Activated gamma-delta T cell (primary cell): ENCODE measurements at places on chromosomes 1 and 21.
A peak's percentile ranks its signal among the peaks of the same experiment; 100 is the strongest.

DNA sequence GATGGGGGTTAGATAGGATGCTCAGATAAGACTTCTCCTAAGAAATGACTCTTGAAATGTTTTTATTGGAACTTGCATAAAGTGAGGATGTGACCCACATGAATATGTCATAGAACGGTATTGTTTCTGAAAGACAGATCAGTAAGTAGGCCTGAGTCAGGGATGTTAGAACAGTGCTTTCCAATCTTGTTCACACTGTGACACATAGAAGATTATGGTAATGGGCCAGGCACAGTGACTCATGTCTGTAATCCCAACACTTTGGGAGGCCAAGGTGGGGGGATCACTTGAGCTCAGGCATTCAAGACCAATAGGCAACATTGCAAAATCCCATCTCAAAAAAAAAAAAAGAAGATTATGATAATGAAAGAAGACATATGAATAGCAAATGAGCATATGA, 32.9 kb downstream of the FMO4 start:
- no peak for DNase-seq

DNA sequence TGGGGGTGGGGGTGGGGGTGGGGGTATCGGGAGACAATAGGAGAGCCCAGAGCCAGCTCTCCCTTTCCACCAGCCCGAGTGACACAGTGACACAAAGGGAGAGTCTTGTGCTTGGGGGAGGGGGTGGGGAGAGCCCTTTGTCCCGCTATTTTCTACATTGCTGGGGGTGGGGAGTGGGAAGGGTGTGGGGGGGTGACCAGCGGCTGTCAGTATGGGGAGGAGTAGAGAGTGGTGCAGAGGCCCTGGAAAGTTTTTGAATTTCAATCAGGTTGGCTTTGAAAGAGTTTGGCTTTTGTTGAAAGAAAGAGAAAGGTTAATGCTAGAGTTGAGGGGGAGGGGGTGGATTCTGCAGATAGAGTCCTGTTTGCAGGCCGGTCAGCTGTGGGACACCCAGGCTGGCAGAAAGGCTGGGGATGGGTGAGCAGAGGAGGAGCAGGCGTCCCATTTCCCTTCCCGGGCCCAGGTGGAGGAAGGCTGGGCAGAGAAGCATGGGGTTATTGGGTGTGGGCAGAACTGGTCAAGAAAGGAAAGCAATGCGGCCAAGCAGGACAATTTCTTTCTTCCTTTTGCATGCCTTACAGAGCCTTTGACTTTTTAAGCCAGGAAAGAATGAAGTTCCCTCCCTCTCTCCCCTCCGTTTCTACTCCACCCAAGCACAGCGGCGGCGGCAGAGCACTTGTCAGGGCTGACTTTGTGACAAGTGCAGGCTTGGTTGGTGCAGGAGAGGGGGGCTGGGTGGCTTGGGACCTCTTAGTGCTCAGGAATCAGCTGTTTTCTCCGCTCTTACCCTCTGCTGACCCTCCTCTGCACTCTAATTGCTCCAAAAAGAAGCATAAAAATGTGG, 96.2 kb downstream of the RNF220 start:
- no peak for DNase-seq

GRCh38 chr1:65725064-65725463, 67.6 kb upstream of the PDE4B start:
- DNase-seq, result no peak

DNA sequence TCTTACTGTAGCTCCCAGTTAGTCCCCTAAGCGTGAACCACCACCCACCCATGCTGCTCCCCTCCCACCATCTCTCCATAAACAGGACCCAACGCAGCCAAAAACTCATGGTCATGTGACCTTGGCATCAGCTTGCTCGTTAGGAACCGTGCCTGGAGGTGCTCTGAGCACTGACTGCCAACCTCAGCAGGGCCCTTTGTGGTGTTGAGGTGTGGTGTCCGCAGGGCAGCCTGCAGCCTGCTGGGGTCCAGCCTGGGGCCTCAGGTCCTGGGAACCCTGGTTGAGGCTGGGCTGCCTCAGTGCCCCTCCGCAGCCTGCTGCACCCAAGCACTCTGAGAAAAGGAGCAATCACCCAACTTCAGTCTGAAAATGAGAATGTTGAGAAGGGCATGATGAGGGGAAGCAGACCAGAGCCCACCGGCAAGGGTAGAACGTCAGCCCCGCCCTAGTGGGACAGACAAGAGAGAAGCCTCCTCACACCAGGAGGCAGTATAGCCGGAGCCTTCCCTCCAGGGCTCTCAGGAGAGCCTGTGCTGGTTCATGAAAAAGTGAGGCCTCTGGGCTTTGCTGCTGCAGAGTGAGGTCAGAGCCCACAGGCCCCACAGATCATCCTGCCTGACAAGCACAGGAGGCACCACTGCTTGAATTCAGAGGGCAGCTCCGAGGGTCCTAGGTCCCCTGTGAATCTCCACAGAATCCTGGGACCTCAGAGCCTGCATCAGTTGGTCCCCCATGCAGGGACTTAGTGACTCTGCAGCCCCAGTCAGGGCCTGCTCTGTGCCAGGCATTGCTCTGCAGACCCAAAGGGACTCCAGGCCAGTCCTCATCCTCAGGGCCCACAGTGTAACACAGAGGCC, 4.9 kb upstream of the COL6A2 start:
- DNase-seq, result no peak

DNA sequence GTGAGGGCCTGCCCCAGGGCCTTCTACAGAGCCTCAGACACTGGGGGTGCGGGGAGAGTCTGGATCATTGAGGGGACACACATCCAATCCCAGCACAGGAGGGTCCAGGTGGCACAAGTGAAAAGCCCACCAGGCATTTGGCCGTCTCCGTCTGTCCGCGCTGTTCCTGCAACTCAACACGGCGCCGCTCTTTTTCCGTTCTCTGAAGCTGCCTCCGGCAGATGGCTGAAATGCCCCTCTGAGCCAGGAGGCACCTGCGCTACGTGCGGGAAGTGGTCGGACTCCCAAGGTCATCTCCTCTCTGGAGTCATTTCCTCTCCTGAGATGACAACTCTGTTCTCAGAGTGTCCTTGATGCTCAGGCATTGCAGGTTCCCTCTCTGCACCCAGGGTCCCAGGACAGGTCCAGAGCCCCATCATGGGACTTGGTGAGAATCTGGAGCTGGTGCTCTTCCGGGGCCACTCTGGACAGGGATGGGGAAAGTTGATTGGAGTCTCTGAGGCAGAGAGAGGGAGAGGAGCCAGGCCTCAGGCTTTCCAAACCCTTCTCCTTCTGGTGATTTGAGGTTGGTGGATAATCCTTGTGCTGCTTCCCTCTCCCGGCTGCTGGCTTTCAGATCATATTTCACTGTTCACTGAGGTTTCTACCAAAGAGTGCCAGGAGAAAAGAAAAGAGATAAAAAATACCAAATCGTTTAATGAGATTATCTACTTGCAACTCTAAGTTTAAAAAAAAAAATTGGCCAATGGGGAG, 14.0 kb upstream of the MIXL1 start:
- no peak for DNase-seq

DNA sequence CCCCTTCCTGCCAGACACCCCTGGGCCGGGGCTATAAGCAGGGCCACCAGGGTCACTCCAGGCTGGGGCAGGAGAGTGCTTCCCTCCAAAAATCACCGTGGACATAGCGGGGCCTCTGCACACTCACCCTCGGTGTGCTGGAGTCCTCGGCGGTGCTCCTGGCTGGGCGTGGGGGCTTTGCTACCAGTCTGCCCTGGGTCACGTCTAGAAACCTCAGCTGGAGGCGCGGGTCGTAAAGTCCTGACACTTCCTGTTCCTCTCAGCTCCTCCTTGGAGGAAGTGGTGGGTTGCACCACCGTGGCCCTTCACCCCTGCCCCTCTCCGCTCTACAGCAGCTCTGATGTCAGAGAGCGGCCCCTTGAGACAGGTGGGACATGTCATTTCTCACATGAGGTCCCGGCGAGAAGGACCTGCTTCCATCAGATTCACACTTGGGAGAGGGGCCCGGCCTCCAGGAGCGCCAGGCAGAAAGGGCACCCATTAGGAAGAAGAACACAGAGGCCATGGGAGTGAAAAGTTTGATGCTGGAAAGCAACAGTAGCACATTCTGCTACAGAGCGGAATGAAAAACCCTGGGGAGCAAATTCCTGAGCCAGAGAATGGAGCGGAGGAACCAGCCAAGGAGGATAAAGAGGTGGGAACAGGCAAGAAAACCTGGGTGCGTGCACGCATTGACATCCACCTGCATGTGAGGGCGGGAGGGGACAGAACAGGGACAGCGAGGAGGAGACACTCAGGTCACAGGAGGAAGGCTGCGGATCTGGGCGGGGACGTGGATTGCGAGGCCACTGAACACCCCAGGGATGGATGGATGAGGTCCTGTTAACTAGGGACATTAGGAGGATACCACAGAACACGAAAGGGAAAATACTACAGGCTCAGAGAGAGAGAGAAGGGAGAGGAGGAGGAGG, at the start of gene ITGB2:
Gene ITGB2, minus strand, starts transcription at position 206 of the 911 bp plus-strand sequence. CDS start 10,117 bp downstream, outside the sequence.
- no peak for DNase-seq

DNA sequence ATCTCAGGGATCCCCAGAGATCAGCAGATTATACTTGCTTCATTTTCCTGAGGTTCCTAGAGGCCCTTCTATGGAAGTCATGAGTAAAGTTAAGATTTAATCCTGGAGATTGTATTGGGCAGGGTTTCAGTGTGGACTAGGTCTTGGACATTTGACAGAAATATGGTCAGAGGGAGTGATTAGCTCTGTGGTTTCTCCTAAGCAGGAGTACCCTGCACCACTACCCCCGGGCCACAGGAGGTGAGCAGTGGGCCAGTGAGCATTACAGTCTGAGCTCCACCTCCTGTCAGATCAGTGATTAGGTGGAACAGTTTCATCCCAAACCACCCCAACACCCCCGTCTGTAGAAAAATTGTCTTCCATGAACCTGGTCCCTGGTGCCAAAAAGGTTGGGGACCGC, 43.2 kb downstream of the PHACTR4 start:
- DNase-seq, result no peak

DNA sequence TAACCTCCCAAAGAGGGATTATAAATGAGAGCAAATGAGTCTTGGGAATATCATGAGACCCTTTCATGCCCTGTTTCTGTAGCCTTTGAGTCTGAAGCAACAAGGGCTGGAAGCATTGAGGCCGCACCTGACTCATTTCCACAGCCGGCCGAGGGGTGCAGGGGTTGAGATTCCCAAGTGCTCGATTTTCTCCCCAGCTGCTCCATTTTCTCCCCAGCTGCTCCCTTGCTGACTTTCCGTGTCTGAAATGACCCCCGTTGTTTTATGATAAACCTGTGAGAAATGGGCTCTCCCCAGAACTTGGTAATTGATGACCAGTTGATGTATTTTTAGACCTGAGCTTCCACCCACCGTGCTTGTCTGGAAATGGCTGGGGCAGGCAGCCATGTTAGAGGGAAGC, 22.9 kb downstream of the SIM2 start:
- no peak for DNase-seq

GRCh38 chr1:205286335-205286950, 35.1 kb downstream of the NUAK2 start:
- DNase-seq, result peak; percentile 26

DNA sequence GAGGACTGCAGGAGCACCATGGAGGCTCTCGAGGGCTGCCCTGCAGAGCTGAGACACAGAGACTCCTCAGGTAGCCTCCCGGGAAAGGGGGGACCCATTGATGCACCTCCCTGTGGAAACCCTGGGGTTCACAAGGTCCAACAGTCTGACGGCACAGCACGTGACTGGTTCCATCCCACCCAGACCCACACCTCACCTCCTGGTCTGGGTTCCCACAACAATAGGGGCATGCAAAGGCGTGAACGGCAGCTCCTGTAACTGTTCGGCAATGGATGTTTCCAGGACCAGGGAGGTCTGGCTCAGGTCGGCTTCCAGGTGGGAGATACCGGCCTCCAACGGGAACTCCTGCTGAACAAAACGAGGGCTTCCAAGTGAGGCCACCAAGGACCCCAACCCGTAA, 86.8 kb downstream of the NPHP4 start:
- DNase-seq, result no peak

DNA sequence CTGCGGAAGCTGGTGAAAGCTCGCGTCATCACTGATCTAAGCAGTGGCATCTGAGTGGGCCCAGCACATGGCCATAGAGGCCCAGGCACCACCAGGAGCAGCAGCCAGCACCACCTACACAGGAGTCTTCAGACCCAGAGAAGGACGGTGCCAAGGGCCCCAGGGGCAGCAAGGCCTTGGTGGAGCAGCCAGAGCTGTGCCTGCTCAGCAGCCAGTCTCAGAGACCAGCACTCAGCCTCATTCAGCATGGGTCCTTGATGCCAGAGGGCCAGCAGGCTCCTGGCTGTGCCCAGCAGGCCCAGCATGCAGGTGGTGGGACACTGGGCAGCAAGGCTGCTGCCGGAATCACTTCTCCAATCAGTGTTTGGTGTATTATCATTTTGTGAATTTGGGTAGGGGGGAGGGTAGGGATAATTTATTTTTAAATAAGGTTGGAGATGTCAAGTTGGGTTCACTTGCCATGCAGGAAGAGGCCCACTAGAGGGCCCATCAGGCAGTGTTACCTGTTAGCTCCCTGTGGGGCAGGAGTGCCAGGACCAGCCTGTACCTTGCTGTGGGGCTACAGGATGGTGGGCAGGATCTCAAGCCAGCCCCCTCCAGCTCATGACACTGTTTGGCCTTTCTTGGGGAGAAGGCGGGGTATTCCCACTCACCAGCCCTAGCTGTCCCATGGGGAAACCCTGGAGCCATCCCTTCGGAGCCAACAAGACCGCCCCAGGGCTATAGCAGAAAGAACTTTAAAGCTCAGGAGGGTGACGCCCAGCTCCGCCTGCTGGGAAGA, 3.2 kb upstream of the ARTN start:
- no peak for DNase-seq

GRCh38 chr1:20731057-20731991, 1.2 kb downstream of the SH2D5 start:
- DNase-seq, result no peak

GRCh38 chr21:42523941-42524340, 10.3 kb downstream of the SLC37A1 start:
- DNase-seq, result no peak

GRCh38 chr1:67556297-67556900, 126.2 kb upstream of the SERBP1 start:
- no peak for DNase-seq

- DNase-seq, result no peak
Measured at GRCh38 chr21:35394049-35394448, 344.9 kb upstream of the RUNX1 start.

GRCh38 chr1:43689289-43689688, 18.0 kb upstream of the ST3GAL3 start:
- DNase-seq, result no peak

GRCh38 chr1:221672965-221673364, 68.9 kb downstream of the DUSP10 start:
- DNase-seq, result no peak

- DNase-seq, result no peak
Measured at GRCh38 chr1:116118471-116118870, 7.3 kb downstream of the MAB21L3 start.
